ENCODE measurements at places on chromosomes 13 and 19.
A peak's percentile ranks its signal among the peaks of the same experiment; 100 is the strongest.

GRCh38 chr13:86581706-86582105 is 782.5 kb upstream of the SLITRK6 start:
- no peak for DNase-seq

DNA sequence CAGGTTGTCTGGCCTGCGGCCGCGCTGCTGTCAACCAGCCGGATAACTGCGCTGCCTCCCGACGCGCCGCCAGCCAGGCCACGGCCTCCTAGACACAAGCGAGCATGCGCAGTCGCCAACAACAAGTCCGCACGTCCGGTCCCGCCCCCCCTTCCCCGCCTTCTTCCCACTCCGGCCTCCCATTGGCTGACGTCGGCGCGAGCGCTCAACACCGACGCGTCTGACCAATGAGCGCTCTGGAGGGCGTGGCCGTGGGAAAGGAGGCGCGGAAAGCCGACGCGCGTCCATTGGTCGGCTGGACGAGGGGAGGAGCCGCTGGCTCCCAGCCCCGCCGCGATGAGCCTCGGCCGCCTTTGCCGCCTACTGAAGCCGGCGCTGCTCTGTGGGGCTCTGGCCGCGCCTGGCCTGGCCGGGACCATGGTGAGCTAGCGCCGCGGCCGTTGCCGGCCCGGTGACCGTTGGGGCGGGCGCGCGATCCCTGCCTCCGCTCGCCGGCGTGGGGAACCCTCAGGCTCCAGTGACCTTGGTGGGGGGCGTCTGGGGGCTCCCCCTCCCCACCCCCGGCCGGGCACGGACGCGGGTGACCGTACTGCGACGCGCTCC is at the start of gene GPX4:
GPX4 (plus strand) TSS at position 287 of the 603 bp plus-strand sequence; CDS start at position 337, 50 bp downstream.
- peak; percentile 91 for DNase-seq

DNA sequence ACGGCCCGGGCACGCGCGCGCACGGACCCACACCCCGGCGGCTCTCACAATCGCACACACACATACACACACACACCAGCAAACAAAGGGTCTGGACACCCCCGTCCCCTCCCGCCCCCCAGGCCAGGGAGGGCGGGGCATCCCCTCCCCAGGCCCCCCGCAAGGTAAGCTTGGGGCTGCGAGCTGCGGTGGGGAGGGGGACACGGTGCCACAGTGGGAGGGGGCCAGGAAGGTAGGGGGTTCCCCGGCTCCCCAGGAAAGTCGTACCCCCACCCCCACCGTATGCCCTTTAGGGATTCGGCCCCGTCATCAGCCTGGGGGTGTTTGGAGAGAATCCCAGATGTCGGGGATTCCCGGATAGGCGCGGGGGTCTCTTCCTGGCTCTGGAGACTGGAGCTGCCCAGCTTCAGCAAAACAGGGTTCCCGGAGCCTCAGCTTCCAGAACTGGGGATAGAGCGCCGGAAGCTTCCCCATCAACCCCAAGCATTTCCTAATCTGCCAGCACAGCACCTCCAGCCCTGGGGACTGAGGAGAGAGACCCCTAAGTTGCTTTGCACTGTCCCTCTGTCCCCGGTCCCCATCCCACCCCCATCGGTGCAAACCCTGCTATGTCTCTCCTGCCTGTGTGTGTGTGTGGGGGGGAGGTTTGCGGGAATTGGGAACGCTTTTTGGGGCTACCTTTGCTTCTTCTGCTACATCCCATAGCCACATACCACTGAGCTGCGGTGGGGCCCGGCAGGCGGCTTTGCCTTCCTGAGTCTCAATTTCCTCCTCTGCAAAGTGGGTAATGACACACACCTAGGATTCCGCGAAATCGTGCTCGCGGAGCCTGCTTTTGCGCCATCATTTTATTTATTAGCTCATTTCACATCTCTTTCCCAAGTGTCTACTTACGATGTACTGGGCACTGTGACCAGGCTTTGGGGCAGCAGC is 1.8 kb upstream of the CDC37 start:
- DNase-seq: no peak

DNA sequence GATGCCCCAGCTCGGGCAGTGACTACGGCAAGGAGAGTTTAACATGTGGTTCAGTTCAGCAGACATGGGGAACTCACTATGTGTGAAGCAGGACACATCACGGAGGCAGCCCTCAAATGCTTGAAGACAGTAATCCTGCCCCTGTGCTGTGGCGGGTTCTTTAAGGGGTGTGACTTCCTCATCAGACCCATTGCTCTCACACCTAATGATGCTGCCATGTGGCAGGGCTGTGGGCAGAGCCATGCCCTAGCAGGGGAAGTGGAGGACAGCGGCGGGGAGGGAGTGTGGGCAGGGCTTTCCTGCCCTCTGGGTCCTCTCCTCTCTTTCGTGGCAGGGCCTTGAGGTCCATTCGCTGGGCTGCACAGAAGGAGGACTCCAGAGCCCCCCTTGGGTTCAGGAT is 131.1 kb upstream of the GJB6 start:
- no peak for DNase-seq

GRCh38 chr19:12052497-12053169 is at the start of gene ZNF878:
TSS of gene ZNF878 (minus strand) at chr19:12052961. CDS start at chr19:12052801, 160 bp downstream.
- peak; percentile 12 for DNase-seq

GRCh38 chr13:24284889-24285565 is 24.4 kb upstream of the C1QTNF9 start:
- no peak for DNase-seq

DNA sequence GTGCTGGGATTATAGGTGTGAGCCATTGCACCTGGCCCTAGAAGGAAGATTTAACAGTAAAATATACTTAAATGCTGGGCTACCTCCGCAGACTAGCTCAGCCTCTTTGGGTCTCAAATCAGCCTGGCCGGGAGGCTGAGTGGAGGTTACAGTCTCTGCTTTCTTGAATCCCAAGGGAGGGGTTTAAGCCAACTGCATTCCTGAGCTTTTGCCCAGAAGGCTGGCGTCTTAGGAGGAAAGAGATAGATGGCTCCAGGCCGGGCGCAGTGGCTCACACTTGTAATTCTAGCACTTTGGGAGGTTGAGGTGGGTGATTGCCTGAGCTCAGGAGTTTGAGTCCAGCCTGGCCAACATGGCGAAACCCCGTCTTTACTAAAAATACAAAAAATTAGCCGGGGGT is 623 bp upstream of the C5AR1 start:
- DNase-seq: no peak

GRCh38 chr13:20654156-20654555 is 49.3 kb upstream of the IL17D start:
- DNase-seq: no peak

- no peak for DNase-seq
Measured at GRCh38 chr13:75139291-75139690, 342.7 kb downstream of the TBC1D4 start.

DNA sequence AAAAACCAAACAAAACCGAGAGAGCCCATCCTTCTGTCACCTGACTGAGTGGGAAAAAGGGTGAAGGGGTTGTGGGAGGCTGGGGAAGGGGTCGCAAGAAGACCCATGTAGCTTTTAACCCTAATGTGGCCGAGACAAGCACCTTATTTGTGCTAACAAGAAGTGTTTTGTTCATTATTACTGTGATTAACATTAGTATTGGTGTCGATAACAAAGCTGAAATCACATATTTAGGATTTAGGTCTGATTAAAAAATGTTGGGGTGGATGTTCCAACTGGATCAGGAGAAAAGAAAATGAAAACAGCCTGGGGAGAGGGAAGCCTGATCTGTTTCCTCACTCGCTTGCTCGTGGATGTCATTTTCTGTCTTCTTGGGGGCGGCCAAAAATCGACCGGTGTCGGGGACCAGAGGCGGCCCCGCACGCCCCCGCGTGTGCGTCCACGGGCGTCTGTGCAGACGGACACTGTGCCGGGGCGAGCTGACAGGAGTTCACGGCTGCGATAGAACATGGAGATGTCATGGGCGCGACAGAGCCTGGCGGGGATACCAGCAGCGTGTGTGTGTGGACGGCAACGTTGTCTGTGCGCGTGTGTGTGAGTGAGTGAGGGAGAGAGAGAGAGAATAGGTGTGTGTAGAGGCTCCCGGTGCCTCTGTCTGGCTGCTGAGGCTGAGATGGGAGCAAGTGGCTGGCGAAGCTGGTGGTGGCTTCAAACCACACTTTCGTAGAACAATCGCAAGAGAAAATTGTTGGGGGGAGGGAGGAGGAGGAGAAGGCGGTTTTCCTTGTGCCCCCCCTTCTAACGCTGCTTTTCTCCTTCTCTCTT is 29.1 kb downstream of the NFIX start:
- no peak for DNase-seq

GRCh38 chr19:12912571-12912970 is 6.5 kb downstream of the SYCE2 start:
- DNase-seq: no peak

DNA sequence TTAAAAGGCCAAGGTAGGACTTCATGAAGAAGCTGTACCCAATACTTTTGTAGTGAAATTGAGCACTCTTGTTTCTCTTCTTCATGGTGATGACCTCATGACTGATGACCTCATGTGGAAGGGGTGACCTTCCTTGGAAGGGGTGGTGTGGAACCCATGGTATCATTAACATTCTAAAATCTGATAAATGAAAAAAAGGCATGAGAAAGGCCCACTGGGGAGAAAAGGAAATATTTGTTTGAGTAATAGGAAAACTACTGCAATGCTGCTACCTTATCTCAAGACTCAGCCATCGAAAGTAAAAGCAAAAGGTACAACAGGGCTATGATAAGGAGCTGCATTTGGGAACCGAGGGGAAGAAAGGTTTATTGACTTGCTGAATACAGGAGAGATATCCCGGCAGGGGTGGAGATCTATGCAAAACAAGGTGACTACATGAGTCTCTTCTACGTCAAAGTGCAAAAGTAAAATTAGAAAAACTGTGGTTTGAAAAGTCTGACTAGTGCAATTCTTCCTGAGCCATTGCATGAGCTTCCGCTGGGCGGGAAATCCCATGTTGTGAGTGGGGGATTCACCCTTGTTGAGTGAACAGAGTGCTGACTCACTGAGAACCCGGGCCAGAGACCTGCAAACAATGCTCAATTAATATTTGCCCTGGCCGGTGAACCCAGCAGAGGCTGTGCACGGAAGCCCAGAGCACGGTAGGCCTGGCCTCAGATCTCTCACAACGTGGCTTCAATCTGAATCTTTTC is 138.9 kb upstream of the RFC3 start:
- DNase-seq: no peak

DNA sequence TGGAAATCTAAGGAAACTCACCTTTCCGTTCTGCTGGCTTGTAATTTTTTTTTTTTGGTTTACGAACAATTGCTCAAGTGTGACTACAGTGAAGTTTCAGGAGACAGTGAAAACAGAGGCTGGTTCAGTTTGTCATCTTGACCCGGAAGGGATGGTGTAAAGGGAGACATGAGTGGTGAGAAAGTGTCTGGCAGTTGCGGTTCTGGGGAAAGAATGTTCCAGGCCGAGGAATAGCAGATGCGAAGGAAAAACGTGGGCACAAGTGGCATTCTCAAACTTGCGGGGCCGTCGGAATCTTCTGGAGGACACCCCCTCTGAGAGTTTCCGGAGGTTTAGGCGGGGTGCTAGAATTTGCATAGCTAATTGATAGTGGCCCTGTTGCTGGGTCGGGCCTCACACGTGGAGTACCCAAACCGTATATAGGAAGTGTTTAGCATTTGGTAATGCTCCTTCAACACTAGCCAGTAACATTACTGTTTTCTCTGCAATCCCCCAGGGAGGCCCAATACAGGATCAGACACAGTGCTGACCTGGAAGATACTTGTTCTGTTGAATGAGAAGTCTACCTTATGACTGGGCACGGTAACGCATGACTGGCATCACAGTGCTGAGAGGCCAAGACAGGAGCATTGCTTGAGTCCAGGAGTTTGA is 2.8 kb upstream of the TNFSF9 start:
- DNase-seq: no peak
